ENCODE measurements at places on chromosomes 1 and 21.

GRCh38 chr1:59236721-59237545 lies 60.0 kb upstream of the FGGY start:
- no peak for DNase-seq

GRCh38 chr21:17783481-17784179 lies 35.5 kb downstream of the C21orf91 start:
- no peak for DNase-seq

DNA sequence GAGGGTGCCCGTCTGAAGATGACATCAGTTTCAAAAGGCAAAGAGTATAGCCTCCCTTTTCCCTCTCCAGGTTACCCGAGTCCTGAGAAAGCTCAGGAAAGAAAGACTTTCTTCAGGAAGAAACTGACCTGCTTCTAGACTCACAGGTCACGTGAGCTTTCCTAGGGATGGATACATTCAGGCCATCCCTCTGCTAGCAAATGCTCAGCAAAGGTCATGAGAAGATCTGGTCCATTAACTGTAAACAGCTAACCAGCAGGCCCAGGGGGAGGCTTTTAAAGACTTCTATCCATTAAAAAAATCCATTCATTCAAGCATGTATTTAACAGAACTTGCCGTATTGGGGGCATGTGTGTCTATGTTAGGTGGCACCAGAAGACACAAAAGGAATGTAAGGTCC lies 605.5 kb downstream of the KIF26B start:
- DNase-seq = no peak

- DNase-seq = no peak
Observed at GRCh38 chr21:29318354-29318753, 19.6 kb downstream of the BACH1 start.

DNA sequence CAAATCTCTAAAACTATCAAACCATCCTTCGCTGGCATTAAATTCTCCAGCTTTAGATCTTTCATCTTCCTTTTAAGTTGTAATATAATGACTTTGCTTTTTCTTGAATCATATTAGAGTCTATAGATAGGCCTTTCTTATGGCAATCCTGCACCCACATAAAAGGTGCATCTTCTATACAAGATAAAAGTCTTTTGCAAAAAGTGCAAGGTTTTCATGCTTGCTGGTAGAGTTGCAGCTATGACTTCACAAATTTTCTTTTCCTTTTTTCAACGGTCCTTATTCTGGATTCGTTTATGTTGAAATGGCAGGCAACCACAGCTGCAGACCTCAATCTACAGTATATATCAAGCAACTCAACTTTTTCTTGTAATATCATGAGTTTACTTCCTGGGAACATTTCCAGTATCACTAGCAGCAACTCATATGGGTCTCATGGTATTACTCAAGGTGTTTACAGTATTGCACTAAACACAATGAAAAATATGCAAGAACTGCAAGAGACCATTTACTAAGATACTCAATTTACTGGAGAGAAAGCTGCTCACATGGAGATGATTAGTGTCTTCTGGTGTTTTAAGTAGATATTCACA lies 22.1 kb downstream of the OMA1 start:
- no peak for DNase-seq

DNA sequence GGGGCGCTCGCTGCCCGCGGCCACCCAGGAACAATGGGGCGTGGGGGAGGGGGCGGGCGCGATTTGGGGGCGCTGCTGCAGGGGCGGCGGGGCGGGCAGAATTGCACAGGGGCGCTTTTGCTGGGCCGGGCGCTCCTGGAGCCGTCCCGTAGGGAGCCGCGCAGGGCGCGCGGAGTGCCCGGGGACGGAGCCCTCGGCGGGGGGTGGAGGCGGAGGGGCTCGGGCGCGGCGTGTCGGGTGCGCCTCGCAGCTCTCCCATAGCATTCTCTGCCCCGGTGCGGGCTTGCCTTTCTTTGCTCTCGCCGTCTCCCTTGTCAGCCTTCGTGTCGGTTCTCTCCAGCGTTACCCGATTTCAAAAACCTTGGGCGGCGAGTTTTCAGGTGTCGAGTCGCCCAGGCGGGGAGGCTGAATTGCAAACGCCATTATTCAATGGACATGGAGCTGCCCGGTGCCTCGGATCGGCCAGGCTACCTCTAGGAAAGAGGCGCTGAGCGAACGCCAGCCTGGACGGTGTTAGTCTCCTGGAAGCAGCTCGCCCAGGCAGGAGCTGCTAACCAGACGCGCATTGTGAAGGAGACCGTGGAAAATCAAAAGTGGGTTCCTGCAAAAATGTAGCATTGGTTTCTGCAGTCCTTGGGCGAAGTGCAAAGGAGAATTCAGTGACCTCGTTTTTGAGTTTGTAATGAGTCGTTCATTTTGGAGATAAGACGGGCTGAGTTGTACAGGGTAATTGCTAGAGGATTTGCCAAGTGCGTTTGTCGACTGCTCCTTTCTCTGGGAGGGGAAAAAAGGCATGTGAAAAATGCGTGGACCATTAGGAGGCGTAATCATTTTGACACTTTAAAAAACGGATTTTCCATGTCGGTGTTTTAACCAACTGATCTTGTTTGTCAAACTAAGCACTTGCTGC lies 626 bp downstream of the CXADR start:
- DNase-seq = peak; percentile 64

GRCh38 chr1:24960071-24960801 lies 30.2 kb upstream of the RUNX3 start:
- DNase-seq = no peak

Data from NCI-H1417 (cell line).